ENCODE measurements at places on chromosomes 1 and 21. TPM values are rescaled to one million over a fixed set of nuclear protein-coding genes. Genes with fewer than 3 reads are reported as not detected.

USH2A gene
- not detected for total RNA-seq

TENT5C gene
- total RNA-seq: 37.1 TPM

ZBTB8B gene
- not detected for total RNA-seq

DNA sequence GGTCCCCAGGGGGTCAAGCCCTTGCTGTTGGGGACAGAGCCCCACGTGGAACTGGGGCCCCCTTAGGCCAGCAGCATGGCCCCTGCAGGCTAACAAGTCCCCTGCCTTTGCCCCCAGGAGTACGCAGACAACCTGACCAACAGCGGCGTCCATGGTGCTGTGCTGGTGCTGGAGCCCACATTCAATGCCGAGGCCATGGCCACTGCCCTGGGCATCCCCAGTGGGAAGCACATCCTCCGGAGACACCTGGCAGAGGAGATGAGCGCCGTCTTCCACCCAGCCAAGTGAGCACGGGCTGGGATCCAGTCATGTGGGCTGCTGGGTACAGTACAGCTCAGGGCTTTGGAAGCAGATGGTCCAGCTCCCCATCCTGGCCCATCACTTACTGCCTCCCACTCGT, 49.6 kb upstream of the TMEM51 start:
- ATAC-seq: no peak

DNA sequence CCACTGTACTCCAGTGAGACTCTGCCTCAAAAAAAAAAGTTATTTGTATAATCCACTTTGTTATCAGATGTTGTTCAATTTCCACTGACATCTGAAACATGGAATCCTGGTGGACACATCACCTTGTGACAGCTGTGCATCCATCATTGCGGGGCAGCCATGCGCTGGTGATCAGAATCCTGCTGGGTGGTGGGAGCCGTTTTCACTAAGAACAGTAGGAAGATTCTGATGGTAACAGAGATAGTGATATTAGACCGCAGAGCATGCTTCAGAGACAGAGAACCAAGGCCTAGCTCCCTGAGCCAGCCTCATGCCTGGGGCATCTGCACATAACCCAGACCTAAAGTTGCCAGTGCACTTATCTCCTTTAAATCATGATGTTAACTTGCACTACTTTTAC, 3.1 kb upstream of the SPRR3 start:
- ATAC-seq: no peak

- ATAC-seq: no peak
Measured at GRCh38 chr1:55981010-55981650, 598.2 kb downstream of the PLPP3 start.

DNA sequence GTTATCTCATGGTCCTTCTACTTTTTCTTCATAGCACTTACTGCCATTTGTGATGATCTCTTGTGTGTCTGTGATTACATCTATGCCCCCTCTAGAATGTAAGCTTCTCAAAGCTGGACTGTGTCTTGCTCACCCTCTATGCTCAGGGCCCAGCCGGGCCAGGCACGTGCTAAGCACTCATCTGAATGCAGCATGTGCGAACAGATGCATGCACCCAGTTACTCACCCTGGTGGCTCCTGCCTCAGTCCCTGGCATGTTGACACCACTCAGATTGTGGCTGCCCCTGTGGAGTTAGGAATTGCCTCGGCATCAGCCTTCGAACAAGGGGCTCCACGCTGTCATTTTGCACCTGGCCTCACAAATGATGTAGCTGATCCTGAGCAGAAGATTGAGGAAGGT, 19.6 kb upstream of the PABPC4 start:
- no peak for ATAC-seq

Measured in activated T-helper 17 cell treated with anti-CD3 and anti-CD28 coated beads, Interleukin-2, amount 50 U/mL, for 72 hours (primary cell).